T1000 (cell line): ENCODE measurements at places on chromosomes 7 and 10.

GRCh38 chr7:18896343-18896975 lies 221.0 kb downstream of the TWIST1 start:
- DNase-seq = no peak

- peak; percentile 24 for DNase-seq
Observed at GRCh38 chr10:101588879-101589278, 758 bp downstream of the DPCD start.

- DNase-seq = no peak
Observed at GRCh38 chr7:34338961-34339526, 319.0 kb upstream of the NPSR1 start.

DNA sequence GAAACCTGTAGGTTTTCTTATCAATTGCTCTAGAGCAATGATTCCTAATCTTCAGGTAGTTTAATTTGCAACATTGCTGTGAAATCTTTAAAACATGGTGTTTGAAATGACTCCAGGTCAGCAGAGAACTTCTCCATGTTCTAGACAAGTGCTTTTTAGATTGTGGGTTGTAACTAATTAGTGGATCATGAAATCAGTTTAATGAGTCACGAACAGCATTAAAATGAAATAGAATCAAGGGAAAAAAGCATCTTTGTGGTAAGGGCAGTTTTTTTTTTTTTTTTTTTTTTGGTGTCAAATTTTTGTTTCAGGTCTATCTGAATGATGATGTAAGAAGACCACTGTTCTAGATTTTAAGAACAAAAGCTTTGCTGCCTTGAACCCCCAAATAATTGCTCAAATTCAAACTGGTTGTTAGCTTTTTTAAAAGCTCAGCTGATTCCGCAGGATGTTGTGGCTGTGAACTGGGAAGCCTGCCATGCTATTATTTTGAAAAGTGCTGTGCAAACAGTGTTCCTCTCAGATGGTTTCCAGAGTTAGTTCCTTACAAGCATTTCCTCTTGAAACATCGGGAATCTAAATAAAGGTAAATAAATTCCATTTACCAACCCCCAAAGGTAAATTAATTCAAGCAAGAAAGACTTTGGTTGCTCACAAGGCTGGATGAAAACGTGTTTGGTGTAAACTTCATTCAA lies 13.1 kb upstream of the PDK4 start:
- DNase-seq = no peak

DNA sequence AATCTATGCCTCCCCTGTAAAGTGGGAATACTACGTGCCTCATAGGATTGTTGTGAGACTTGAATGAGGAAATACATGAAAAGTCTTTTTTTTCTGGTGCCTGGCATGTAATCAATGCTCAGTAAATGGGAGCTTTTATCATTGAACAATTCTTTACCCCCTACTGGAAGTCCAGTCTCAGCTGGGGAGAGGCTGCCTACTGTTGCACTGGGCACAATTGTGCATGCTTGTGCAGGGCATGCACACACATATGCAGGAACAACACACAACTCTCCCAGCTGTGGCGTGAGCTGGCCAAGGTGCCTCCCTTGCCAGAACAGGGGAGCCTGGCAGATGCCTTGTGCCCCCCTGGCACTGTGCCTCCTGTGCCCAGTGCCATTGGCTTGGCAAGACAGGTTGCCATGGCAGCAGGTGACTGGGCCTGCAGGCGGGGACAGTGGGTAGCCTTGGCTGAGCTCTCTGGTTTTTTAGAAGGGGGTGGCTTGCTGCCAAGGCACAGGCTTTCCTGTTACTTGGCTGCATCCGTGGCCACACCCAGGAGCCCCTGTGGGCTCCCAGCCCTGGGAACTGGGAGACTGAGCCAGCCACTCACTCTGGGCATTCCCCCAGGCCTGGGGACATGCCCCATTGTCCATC lies 16.1 kb upstream of the PALD1 start:
- no peak for DNase-seq

- DNase-seq = no peak
Observed at GRCh38 chr10:96789571-96790108, 42.5 kb upstream of the LCOR start.
